Right cardiac atrium (tissue), 5 donors: ENCODE measurements at places on chromosomes 6 and 20.
A peak's percentile ranks its signal among the peaks of the same experiment; 100 is the strongest.

DNA sequence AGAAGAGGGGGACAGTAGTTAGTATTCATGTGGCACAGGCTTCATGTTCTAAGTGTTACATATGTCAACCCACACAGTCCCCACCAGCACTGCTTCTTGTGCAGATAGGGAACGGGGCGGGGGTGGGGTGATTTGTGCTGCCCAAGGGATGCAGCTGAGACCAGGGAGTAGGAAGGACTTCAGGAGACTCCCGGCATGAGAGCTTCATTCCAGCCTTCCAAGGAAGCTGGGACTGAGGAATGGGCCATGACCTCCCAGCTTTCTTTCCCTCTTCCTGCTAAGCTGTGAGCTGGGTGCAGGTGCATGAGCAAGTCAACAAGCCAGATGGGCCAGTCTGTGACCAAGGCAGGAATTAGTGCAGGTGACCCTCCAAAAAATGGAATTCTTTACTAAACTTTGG, 9.2 kb downstream of the BEND3 start:
- no peak for DNase-seq

DNA sequence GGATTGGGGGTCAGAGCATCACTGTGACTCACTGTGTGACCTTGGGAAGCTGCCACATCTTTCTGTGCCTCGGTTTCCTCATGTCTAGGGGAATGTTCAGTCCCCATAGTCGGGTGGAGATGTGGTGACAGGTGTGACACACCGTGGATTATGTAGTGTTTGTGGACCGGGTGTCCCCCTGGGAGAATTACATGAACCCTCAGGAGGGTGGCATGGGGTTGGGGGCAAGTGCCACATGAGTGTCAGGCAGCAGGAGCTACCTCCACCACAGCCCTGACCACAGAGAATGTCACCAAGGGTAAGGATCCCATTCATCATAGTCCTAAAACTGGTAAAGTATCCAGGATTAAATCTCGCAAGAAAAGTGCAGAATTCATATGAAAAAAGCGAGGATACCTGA, 23.2 kb downstream of the SUN5 start:
- DNase-seq: no peak

GRCh38 chr20:266596-267562, 9.4 kb downstream of the DEFB132 start:
- DNase-seq: peak; percentile 88

DNA sequence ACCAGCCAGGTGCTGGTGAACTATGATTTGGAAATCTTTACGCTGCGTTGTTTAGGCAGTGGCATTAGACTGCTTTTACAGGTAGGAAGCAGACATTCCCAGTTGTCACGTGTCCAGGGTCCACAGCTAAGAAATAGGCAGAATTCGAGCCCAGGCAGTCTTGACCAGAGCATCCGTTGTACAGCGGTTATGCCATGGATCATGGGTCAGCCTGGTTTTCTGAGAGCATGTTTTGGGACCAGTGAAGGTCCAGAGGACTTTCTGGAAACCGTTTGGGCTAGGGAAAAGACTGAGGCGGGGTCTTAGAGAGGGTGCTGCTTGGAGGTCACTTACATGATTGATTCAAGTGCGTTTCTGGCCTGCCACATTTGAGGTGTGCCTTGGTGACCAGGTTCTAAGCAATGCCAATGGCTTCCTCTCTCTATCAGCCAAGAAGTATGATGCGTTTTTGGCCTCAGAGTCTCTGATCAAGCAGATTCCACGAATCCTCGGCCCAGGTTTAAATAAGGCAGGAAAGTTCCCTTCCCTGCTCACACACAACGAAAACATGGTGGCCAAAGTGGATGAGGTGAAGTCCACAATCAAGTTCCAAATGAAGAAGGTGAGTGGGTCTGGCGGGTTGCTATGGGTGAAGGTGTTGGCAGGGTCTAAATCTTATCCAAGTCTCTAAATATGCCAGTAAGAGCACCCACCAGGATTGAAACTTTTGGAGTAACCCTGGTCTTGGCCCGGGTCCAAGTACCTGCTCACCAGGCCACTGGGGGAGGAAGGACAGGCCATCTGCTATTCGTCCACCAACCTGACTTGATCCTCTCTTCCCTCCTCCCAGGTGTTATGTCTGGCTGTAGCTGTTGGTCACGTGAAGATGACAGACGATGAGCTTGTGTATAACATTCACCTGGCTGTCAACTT, 1.8 kb downstream of the RPL10A start:
- DNase-seq: no peak
